Activated T-helper 1 cell treated with anti-CD3 and anti-CD28 coated beads, Interleukin-12 subunit alpha, Interleukin-12 subunit beta, Interleukin-2, Interleukin-4 antibody, amounts not matched to agents 30 ng/mL and 10 ng/mL and 1 ng/mL, durations not matched to agents 14 hours and 24 hours and 36 hours (primary cell): ENCODE measurements at places on chromosomes 11 and 22. TPM values are rescaled to one million over a fixed set of nuclear protein-coding genes. Genes with fewer than 3 reads are reported as not detected.

SAA4 gene
- not detected in 2 replicates for total RNA-seq

MN1 gene
- total RNA-seq: 0.07 and 0.08 TPM in 2 replicates

DEFB131B gene
- total RNA-seq: not detected in 2 replicates

APIP gene
- total RNA-seq: 26.3 and 26.8 TPM in 2 replicates

SOX6 gene
- not detected in 2 replicates for total RNA-seq

DNA sequence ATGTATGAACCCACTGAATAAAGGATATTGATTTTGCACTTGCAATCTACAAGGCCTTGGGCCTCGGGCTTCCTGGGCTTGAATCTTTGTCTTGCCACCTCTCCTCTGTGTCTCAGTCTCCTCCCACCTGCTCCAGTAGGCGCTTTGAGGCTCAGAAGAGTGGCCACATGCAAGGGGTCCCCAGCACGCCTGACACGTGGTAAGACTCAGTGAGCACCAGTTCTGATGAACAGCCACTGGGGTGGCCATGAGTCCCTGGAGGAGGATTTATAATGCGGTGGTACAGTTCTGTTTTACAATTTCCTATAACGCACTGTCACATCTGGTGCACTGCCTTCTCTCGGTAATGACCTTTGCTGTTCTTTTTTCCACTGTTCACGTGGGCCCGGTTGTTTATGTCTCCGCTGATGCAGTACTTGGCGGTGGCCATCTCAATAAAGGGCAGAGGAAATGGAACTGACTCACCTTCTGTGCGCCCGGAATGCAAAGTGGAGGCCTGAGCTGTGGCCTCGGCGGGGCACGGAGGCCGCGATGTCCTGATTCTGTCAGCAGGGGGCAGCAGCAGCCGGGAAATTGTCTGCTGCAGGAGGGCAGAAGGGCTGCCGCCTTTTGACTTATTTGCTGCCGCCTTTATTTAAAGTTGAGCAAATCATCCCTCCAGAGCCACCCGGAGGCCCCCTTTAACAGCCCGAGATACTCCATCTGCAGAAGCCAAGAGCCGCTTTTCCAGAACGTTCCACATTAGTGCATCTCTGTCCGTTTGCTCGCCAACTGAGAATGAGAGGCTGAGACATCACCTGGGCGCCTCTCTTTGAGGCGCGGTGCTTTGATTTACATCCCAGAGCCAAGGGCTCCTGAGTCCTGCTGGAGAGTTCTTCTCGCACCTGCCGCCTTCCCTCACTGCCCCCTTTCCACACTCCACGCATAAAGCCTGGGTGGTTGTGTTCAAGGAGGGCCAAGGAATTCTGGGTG is 6.0 kb upstream of the IFT27 start:
- H3K27me3 ChIP-seq: peaks cover 6% of the 10 kb centered on the region
- H3K36me3 ChIP-seq: peaks cover 1% of the 10 kb centered on the region
- H3K4me1 ChIP-seq: peaks cover 38% of the 10 kb centered on the region
- peak overlapping the region; percentile 95 for H3K27ac ChIP-seq

- peaks cover 1% of the 10 kb centered on the region for H3K36me3 ChIP-seq
- DNase-seq: no peak
- H3K27me3 ChIP-seq: no peaks in the 10 kb centered on the region
- no peaks in the 10 kb centered on the region for H3K4me1 ChIP-seq
- H3K27ac ChIP-seq: no peak overlapping the region
These were observed 227.2 kb downstream of the BRD1 start for GRCh38 chr22:49600468-49600867.

DNA sequence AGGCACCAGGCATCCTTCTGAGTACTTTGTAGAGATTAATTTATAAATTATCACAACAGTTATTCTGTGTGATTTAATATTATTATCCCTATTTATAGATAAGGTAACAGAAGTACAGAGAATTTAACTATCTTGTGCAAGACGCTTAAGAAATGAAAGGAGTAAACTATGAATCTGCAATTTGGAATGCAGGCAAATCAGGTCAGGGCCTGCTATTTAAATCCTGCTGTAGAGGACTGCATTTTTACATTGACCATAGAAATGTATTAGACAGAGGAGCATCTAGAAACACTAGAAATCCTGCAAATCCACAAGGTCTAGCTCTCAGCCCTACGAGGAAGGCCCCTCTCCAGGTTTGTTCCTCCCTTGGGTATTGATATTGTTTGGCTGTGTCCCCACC is 336.2 kb downstream of the ETS1 start:
- H3K4me1 ChIP-seq: no peaks in the 10 kb centered on the region
- H3K27me3 ChIP-seq: peaks cover 10% of the 10 kb centered on the region
- DNase-seq: no peak
- H3K27ac ChIP-seq: no peak overlapping the region
- no peaks in the 10 kb centered on the region for H3K36me3 ChIP-seq

DNA sequence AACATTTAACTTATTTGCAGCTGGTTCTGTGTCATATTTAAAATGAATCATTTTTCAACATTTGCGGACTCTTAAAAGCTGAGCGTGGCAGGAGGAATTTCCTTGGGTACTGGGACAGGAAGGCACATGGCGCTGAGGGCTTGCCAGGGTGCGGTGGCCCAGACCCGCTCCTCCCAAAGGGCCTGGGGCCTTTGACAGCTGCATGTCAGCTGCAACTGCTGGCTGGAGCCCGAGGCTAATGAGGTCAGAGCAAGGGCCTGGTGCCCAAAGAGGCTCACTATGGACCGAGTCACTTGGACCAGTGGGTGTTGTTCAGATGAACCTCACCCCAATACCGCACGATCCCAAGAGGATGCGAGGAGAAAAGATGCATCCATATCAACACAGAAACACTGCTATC is 326.9 kb downstream of the CTTN start:
- no peak for DNase-seq
- no peaks in the 10 kb centered on the region for H3K4me1 ChIP-seq
- H3K27me3 ChIP-seq: no peaks in the 10 kb centered on the region
- no peak overlapping the region for H3K4me3 ChIP-seq
- no peak overlapping the region for H3K27ac ChIP-seq
- H3K36me3 ChIP-seq: no peaks in the 10 kb centered on the region

- no peaks in the 10 kb centered on the region for H3K36me3 ChIP-seq
- peaks cover 15% of the 10 kb centered on the region for H3K27me3 ChIP-seq
- no peak overlapping the region for H3K4me3 ChIP-seq
- no peak for DNase-seq
- no peaks in the 10 kb centered on the region for H3K4me1 ChIP-seq
These were observed 165.2 kb upstream of the E2F8 start for GRCh38 chr11:19405966-19406365.

GRCh38 chr11:73187854-73188253 is 30.2 kb upstream of the P2RY2 start:
- H3K27ac ChIP-seq: no peak overlapping the region
- DNase-seq: no peak
- no peaks in the 10 kb centered on the region for H3K36me3 ChIP-seq
- H3K4me3 ChIP-seq: no peak overlapping the region
- peaks cover 9% of the 10 kb centered on the region for H3K27me3 ChIP-seq

DNA sequence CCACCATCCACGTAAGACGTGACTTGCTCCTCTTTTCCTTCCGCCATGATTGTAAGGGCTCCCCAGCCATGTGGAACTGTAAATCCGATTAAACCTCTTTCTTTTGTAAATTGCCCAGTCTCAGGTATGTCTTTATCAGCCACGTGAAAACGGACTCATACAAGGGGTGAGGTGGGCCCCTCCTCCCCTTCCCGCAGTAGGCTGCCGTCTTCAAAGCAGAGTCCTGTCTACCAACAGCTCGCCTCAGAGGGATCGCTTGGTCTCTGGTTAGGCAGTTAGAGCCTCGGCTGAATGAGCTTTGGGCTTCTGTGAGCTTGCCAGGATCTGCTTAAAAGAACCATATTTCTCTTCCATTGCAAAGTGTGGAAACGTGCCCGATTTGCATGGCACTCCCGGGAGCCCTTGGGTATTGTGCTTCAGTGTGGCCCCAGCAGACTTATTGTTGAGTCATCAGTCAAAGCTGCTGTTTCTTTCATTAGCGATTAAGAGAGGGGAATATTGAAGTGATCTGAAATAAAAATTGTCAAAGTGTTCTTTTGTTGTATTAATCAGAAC is 338.3 kb downstream of the TBC1D22A start:
- H3K4me1 ChIP-seq: no peaks in the 10 kb centered on the region
- no peak for DNase-seq
- peaks cover 2% of the 10 kb centered on the region for H3K36me3 ChIP-seq
- H3K27ac ChIP-seq: no peak overlapping the region
- no peak overlapping the region for H3K4me3 ChIP-seq

- H3K27me3 ChIP-seq: peaks cover 3% of the 10 kb centered on the region
- DNase-seq: no peak
- no peaks in the 10 kb centered on the region for H3K4me1 ChIP-seq
- H3K36me3 ChIP-seq: no peaks in the 10 kb centered on the region
These were observed 109.3 kb downstream of the NECTIN1 start for GRCh38 chr11:119619665-119620064.

DNA sequence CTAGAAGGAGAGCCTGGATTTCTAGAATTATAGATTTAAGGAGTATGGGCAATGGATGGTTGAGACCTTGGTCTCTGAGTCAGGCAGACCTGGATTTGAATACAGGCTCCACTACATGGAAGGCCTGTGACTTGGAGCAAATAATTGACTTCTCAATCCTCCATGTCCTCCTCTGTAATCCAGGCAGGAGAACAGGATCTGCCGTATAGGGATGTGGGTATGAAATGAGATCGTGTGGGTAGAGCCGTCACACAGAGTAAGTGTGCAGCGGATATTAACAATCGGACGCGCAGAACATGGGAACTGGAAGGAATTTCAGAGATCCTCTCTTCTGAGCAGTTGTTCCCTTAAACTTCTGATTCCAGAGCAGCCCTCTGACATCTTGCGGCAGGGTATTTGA is 11.5 kb upstream of the TMPRSS13 start:
- peaks cover 7% of the 10 kb centered on the region for H3K27me3 ChIP-seq
- H3K4me3 ChIP-seq: no peak overlapping the region
- DNase-seq: no peak
- peaks cover 32% of the 10 kb centered on the region for H3K4me1 ChIP-seq
- H3K36me3 ChIP-seq: peaks cover 3% of the 10 kb centered on the region
- H3K27ac ChIP-seq: no peak overlapping the region

GRCh38 chr22:20116376-20116950 is 559 bp downstream of the RANBP1 start:
- peaks cover 3% of the 10 kb centered on the region for H3K27me3 ChIP-seq
- peak overlapping the region; percentile 94 for H3K4me3 ChIP-seq
- H3K36me3 ChIP-seq: peaks cover 44% of the 10 kb centered on the region
- DNase-seq: no peak
- H3K27ac ChIP-seq: peak overlapping the region; percentile 96

DNA sequence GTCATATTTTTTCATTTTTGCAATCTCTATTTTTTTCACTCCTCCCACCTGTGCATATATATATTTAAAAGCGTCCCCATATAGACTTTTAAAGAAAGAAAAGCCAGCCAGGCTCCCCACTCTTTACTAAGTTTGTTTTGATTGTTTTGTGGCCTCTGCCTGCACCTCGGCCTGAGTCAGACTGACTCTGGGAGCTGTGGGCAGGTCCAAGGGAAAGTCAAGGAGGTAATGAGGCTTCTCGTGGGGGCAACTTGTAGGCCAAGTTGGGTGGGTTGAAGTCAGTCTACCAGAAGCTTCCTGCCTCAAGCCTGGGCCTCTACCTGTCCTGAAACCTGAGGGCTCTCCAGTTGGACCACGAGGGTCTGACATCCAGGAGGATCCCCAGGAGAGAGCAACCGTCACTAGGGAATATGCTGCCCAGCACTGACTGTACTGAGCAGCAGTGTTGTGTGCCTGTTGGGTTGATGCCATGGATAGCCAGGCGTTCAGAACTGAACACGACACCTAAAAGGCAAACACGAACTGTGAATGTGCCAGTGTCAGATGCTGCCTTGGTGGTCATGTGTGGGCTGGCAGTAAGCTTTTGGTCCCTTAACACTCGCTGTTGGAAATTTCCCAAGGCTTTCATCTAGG is 58.8 kb downstream of the BMAL1 start:
- no peak overlapping the region for H3K27ac ChIP-seq
- H3K4me3 ChIP-seq: no peak overlapping the region
- H3K27me3 ChIP-seq: no peaks in the 10 kb centered on the region
- H3K36me3 ChIP-seq: peaks cover 3% of the 10 kb centered on the region
- peaks cover 66% of the 10 kb centered on the region for H3K4me1 ChIP-seq

DNA sequence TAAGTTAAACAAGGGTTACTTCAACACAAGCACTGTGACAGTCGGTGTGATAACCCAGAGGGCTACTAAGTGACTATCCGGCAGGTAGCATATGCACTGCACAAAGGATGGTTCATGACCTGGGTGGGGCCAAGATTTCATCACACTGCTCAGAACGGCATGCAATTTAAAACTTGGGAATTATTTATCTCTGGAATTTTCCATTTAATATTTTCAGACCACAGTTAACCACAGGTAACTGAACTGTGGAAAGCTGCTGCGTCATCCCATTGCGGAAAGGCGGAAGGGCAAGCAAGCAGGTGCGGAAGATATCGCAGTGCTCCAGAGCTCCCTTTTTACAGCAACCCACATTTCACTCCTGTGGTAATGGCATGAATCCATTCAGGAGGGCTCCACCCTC is 540.8 kb downstream of the INSC start:
- H3K36me3 ChIP-seq: no peaks in the 10 kb centered on the region
- no peak for DNase-seq
- no peak overlapping the region for H3K4me3 ChIP-seq
- H3K27me3 ChIP-seq: peaks cover 21% of the 10 kb centered on the region
- H3K27ac ChIP-seq: no peak overlapping the region

- no peak overlapping the region for H3K27ac ChIP-seq
- H3K27me3 ChIP-seq: peaks cover 73% of the 10 kb centered on the region
- H3K36me3 ChIP-seq: no peaks in the 10 kb centered on the region
- DNase-seq: no peak
- H3K4me1 ChIP-seq: peaks cover 7% of the 10 kb centered on the region
These were observed 2.2 kb downstream of the YAP1 start for GRCh38 chr11:102112509-102112821.

DNA sequence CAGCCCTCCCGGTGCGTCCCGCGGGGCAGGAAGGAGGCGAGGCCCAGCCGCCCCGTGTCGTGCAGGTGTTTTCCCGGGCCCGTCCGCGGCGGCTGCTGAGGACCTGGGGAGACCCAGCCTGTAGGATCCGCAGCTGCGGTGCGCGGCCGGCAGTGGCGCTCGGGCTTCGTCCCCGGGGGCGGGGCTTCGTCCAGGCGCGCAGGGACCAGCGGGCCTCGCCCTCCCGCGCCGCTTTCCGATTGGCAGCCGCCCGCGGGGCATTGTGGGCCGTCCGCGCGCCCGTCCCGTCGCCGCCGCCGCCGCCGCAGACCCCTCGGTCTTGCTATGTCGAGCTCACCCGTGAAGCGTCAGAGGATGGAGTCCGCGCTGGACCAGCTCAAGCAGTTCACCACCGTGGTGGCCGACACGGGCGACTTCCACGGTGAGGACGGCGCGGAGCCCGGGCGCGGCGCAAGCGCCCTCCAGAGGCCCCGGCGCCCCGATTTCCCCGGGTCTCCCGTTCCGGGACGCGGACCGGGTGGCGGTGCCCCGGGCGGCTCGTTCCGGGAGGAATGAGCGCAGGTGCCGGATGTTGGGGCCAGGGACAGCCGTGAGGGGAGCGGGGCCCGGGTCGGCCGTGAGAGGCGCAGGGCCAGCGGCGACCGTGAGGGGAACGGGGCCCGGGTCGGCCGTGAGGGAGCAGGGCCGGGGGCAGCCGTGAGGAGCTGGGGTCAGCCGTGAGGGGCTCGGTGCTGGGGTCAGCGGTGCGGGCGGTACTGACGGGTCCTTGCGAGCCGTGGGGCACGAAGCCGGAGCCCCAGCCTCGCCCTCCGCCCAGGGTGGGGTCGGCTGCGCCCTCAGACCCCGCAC is at the start of gene TALDO1:
Gene TALDO1, plus strand, starts transcription at position 307 of the 849 bp plus-strand sequence. Its CDS starts 18 bp downstream, at position 325.
- peak within 1 kb of the TSS; percentile 91 for H3K4me3 ChIP-seq
- H3K27me3 ChIP-seq: no peaks in the 10 kb centered on the region
- DNase-seq: peak; percentile 88
- H3K36me3 ChIP-seq: peaks cover 2% of the 10 kb centered on the region
